Stomach (tissue), 19 donors: ENCODE measurements at places on chromosomes 12 and 14.

- DNase-seq, result no peak
These were observed 30.1 kb upstream of the NEDD1 start for GRCh38 chr12:96876966-96877365.

DNA sequence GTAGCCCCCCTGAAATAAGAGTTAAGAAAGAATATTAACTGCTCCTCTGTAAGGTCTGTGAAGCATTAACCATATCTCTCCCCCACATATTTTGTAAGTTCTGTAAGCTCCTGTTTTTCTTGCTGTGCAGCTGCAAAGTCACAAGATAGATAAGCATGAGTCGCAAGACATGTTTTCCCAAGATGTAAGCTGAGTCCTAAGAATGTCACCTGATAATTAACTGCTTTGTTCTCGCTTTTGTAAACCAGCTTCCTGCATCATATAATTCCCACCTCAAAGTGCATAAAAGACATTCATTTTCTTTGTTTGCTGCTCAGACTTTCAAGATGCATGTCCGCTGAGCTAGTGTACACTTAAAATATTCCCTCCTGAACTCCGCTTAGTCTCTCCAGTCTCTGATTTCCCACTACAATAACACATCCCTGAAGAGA is 27.0 kb upstream of the PHC1 start:
- no peak for DNase-seq

DNA sequence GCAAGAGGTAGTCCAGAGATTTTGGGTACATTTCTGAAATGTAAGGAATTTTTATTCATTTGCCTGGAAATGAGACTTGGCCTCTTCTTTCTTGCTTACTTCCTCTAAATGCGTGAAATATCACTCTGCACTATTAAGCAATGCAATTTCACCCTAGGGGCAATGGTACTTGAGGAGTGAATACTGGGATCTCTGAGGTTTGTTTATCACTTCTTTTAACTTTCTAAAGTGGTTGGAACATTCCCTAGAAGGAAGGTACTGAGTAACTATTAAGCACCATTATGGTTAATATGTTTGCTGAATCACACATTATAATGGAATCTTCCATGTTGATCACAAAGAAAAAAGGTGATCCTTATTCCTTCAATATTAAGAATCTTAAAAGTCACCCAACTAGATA is 120.9 kb upstream of the CAND1 start:
- DNase-seq, result no peak

DNA sequence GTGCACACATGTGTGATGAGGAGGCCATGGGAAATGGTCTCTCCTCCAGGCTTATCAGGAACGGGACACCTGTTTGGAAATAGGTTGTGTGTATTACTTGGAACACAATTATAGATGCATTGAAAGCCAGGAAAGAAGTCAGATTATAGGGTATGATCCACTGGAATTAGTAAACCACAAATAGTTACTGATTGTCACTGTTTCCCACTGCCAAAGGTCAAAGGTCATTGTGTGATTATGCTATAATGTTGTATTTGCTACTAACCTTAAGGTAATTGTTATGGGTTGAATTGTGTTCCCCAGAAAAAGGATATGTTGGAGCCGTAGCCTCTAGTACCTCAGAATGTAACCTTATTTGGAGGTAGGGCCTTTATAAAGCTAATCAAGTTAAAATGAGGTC is 129.9 kb upstream of the FBXO33 start:
- no peak for DNase-seq

GRCh38 chr12:129727100-129727499 is 176.7 kb downstream of the TMEM132D start:
- no peak for DNase-seq

DNA sequence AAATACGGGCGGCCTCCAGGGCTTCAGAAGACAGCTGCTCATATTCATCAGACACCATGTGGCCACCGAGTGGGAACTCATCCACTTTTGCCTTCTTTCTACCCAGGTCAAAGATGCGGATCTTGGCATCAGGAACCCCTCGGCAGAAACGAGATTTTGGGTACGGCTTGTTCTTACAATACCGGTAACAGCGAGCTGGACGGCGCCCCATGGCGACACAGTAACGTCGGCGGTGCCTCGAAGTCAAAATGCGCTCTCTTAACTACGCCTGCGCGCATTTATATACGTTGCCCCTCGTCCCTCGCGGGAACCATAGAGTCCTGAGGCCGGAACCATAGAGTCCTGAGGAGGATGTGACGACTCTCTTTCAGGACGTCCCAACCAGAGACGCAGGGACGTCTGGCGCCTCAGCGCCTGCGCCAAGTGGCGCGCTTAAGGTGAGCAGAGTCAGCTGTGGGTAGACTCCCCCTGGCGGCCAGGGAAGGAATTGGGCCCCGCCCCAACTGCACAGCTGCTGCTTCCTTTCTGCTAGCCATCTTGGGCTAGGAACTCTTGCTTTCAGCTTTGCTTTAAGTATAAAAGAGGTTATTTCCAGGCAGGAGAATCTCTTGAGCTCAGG is at the start of gene RPL10L:
RPL10L (minus strand) TSS at position 256 of the 619 bp plus-strand sequence; CDS start at position 211, 45 bp downstream.
- DNase-seq, result no peak

GRCh38 chr14:23245282-23245681 is 7.5 kb downstream of the RNF212B start:
- DNase-seq, result no peak

- no peak for DNase-seq
These were observed 204.3 kb downstream of the ESR2 start for GRCh38 chr14:64089920-64090319.
